Dermis microvascular lymphatic vessel endothelial cell (primary cell): ENCODE measurements at places on chromosomes 6 and 20.
A peak's percentile ranks its signal among the peaks of the same experiment; 100 is the strongest.

- no peak for DNase-seq
These were observed 94.8 kb upstream of the MYL9 start for GRCh38 chr20:36446557-36446956.

DNA sequence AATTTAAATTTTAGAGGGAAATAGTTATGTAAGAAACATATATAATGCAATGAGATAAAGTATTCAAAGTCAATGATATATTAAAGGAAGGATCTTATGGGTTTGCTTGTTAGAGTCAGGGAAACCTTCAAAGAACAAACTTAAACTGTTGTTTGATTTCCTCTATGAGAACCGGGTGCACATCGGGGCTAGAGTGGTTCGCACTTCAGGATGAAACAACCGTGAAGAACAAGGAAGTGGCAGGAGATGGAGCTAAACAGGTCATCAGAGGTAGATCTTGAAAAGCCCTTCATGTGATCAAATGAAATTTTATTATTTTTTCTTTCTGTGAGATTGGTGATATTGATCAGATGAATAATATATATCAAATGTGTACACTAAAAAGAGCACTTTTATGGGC is 951.9 kb upstream of the FLRT3 start:
- DNase-seq = no peak

DNA sequence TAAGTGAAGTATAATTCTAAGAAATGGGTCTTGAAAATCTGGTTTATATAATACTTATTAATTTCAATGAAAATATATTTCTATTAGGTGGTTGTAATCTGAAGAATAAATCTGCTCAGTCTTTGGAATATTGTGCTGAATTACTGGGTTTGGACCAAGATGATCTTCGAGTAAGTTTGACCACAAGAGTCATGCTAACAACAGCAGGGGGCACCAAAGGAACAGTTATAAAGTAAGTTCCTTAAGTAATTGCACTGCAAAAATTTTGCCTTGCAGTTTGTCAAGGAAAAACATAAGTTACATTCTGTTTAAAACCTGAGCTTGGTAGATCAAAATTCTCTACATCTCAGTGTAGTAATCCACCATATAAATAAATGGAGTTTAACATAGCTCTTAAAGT is 106.0 kb downstream of the MYO6 start:
- DNase-seq = peak; percentile 68

DNA sequence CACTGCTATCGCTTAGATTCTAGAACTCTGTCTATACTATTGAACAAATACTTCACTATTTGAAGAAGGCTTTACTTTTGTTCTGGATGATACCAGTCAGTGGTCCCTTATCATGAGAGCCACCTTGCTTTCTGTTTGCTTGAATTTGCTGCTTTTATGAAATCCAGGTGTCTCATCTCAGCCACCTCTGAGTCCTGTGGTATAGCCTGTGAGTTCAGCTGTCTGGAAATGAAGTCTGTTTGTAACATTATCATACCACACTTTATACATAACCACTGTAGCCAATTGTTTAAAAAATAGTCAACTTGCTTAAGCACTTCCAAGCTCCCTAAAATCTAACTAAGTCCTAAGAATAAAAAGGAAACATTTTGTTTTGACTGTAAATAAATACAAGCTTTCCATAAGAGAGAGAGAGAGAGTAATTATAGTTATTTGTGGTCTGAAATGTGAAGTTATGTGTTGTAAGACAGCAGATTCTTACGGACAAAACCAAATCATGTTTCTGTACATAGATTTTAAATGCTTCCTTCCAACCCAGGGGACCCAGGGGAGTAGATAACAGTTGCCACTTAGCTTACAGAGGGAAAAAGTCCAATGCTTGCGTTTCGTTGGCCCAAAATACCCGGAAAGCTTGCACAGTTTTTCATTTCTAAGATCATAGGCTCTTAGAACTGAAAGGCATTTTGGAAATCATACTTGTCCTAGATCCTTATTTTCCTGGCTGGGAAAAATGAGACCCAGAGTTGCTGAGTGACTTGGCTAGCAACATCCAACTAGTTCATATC is 1107.8 kb upstream of the FLRT3 start:
- no peak for DNase-seq

GRCh38 chr6:118860880-118861279 is 33.1 kb upstream of the ASF1A start:
- DNase-seq = no peak
